ENCODE measurements at places on chromosomes 4 and X.

DNA sequence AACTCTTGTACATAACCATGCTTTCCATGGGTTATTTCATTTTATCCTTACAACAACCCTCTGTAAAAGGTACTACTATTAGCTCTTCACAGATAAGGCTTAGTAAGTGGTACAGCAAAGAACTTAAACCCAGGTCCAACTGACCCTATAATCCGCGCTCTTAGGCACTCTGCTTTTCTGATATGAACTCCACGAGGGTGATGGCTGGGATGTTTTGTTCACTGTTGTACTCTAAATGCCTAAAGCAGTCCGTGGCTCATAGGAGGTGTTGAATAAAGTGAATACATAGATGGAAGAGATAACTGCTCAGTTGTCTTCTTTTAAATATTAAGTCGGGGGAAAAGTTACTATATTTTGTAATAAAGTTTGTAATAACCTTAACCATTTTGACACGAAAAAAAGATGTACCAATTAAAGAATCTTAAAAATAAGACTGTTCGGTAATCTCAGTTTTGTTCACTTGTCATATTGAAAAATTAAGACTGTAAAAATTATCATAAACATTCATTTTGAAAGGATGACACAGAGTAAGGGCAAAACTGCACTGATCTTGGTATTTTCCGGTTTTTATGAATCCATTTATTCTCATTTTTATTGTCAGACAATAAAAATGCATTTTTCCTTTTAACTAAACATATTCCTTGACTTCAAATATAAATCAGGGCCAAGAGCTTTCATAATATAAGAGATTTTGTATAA lies 166.5 kb downstream of the FBXW7 start:
- DNase-seq = no peak

DNA sequence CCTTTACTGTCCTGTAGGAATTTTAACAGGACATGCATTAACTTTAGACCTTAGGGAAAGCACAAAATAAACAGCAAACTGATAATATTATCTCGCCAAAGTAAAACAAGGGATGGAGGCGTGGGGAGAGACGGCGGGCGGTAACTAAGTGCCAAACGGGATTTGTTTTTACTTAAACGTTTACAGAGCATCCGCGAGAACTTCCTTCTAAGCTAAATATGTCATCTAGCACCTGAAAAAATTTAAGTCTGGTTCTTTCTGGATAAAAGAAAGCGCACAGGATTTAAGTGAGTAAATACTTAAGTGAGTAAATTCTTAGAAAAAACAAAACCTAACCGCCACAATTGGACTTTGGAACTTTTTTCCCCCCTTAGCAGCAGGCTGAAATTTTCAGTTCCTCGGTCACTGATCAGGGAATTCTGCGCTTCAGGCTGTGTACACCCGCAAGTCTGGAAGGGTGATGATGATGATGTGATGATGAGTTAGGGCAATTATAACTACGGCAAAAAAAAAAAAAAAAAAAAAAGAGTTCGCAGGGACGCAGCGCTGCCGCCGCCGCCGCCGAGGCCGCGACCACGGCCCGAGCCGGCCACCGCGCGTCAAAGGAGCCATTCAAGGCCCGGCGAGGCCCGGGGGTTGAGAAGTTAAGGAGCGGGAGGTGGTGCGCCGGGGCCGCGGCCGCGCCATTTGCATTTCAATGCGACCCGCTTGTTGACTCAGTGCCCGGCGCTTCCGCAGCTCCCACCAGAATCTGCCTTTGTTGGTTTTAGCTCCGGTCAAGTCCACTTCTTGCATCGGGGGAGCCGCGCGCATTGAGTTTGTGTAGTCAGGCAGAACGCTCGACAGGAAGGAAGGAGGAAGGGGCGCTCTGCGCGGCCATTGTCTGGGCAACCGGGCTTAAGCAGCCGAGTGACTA lies 108.8 kb downstream of the SPRY1 start:
- peak; percentile 62 for DNase-seq

- no peak for DNase-seq
Measured at GRCh38 chr4:35511851-35512250, 732.5 kb downstream of the ARAP2 start.

GRCh38 chr4:185837415-185838103 lies 25.6 kb upstream of the SORBS2 start:
- DNase-seq = no peak

DNA sequence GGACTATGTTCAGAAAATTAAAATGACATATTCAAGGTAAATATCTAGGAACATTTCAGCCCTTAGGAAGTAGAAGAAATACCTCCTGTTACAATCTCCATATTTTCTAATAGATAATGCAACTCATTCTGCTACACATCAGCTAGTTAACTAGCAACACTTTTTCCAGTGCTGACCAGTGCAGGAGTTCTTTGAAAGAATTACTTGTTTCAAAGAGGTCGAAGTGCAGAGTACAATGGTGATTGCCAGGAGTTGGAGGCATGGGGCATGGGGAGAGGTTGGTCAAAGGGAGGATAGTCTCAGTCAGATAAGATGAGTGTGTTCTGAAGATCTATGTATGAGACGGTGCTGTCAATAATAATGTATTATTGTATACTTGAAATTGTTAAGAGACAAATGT lies 53.1 kb downstream of the MTNR1A start:
- no peak for DNase-seq

- no peak for DNase-seq
Measured at GRCh38 chrX:37302569-37302968, 46.6 kb upstream of the PRRG1 start.

GRCh38 chrX:2817036-2817435 lies 11.7 kb upstream of the GYG2 start:
- DNase-seq = no peak

GRCh38 chrX:40010550-40011321 lies 87.0 kb downstream of the BCOR start:
- no peak for DNase-seq

- DNase-seq = no peak
Measured at GRCh38 chr4:170497689-170498088, 407.9 kb upstream of the AADAT start.

DNA sequence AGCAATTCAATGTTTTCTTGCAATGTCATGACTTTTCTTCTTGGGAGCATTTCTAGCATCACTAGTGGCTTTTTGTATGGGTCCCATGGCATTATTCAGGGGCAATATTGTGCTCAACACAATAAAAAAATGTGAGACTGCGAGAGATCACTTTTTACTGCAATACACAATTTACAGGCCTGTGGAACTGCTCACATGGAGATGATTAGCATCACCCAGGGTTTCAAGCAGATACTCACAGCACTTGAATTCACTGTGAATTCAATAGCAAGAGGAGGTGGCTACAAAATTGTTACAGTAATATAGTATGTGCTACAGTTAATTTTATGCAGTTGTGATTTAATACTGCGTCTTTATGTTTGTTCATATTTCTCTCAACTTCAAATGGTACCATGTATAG lies 50.4 kb downstream of the TBC1D19 start:
- DNase-seq = no peak

DNA sequence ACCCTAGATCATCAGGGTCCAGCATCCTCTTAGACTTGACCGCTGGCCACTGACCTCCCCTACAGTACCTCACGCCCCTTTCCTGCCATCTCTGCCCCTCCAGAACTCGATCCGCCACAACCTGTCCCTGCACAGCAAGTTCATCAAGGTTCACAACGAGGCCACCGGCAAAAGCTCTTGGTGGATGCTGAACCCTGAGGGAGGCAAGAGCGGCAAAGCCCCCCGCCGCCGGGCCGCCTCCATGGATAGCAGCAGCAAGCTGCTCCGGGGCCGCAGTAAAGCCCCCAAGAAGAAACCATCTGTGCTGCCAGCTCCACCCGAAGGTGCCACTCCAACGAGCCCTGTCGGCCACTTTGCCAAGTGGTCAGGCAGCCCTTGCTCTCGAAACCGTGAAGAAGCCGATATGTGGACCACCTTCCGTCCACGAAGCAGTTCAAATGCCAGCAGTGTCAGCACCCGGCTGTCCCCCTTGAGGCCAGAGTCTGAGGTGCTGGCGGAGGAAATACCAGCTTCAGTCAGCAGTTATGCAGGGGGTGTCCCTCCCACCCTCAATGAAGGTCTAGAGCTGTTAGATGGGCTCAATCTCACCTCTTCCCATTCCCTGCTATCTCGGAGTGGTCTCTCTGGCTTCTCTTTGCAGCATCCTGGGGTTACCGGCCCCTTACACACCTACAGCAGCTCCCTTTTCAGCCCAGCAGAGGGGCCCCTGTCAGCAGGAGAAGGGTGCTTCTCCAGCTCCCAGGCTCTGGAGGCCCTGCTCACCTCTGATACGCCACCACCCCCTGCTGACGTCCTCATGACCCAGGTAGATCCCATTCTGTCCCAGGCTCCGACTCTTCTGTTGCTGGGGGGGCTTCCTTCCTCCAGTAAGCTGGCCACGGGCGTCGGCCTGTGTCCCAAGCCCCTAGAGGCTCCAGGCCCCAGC lies 5.2 kb downstream of the FOXO4 start:
- no peak for DNase-seq

- no peak for DNase-seq
Measured at GRCh38 chr4:142203505-142203904, 567.1 kb downstream of the IL15 start.

- no peak for DNase-seq
Measured at GRCh38 chrX:55839485-55839884, 121.9 kb downstream of the RRAGB start.

- DNase-seq = no peak
Measured at GRCh38 chrX:19735244-19735643, 152.2 kb downstream of the SH3KBP1 start.

DNA sequence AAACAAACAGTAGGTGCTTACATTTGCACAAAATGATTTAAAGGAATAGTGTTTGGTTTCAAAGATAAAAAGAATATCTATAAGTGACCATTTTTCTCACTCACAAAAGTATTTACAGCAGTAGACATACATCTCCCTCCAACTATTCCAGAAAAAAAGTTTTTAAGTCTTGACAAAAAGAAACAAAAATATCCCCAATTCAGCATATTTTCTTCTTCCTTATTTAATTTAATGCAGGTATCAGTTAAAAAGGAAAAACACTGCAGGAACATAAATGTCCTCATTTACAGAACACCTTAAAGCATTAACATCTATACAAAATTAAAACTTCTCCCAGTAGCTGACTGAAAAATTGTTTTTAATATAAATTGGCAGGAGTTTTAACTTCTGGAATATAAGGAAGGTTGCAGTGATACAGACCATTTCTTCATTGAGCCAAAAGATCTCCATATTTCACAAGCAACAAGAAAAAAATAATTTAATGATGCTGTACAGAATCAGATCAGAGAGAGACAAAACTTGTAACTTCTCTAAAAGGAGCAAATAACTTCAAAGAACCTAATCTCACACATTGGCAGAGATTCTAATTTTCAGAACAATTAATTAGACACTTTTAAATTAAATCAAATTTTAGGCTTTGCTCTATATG lies 4.3 kb downstream of the MAB21L2 start:
- no peak for DNase-seq

DNA sequence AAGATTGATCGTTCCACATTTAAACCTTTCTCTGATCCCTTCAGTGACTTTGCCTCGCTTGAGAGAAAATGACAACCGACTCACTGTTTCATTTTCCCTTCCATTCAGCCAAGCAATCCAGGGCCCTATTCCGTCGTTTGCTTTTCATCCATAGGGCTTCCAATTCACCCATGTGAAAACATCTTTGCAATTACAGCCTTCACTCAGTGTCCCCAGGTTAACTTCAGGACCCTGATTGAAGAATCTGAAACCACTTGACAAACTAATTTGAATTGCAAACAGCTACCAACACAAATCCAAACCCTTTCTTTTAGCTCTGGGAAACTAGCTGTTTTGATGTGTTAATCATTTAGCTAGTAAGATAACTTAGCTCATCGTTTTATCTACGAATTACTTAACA lies 120.2 kb upstream of the FAM9C start:
- no peak for DNase-seq

DNA sequence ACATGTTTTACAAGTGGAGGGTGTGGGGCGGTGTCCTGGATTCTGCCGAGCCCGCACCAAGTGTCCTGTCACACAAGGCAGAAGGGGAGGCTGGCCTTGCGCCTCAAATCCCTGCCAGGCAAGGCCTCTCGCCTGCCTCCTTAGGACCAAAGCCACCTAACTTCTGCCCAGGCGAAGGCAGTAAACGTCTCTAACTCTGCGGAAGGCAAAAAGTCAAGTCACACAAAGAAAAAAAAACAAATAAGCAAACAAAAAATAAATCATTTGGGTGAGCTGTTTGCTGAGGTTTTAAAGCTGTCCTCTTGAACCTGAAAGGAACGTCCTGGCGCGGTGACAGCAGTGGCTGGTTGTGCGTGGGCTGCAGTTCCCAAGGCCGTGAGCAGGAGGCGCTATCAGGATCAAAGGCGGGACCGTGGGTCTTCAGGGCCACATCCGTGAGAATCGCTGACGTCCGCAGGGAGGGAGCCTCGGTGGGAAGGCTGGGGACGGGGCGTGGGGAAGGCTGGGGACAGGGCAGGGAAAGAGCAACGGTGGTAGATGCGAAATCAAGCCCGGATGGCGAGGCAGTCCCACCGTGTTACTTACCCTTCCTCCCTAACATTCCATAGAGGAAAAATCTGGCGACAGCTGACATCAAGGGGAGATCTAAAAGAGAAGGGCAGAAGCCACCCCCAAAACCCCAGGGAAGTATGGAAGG lies 99.1 kb downstream of the TRAPPC11 start:
- DNase-seq = no peak

DNA sequence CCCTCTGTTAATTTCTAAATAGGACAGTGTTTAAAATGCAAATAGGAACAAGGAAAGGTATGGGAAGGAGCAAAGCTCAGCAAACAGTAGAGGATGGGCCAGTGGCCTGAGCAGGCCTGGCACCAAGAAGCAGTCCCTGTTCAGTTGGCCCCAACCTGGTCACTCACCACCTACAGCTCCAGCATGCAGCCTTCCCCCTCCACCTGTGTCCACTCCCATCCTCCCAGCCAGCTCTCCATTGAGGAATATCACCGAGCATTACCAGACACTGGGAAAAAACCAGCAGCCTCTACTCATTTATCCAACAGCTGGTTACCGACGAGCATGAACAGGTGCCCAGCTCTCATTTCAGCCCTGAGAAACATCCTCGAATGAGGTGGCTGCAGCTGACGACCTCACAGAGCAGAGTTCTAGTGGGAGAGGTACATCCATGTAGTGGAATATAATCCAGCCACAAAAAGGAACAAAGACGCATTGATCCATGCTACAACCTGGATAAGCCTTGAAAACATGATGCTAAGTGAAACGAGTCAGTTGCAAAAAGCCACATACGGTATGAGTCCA lies 25.6 kb downstream of the CD99L2 start:
- no peak for DNase-seq

DNA sequence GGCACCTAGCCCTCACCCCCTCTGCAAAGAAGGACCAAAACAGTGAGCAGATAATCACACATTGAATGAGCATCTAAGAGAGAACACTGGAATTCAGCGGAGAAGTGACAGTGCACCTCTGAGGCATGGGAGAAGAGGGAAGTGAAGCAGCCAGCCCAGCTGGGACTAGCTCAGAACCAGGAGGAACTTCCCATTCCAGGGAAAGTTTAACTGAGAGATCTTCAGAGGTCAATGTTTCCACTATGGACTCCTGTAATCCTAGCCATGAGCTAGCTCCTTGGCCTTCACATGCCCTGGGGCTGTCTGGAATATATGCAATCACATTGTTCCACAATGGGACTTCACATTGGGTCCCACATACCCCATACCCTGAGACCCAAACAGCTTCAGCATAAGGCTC lies 24.4 kb downstream of the TLR6 start:
- DNase-seq = no peak

Data from NCI-H2227 treated with DMSO at 0.1 percent for 48 hours (cell line).